ENCODE measurements at places on chromosomes 13 and 19.

GRCh38 chr19:35328851-35329285 lies at the start of gene CD22:
CD22 (plus strand) TSS chr19:35329187; CDS start chr19:35332041, 2,854 bp downstream.
- no peak for DNase-seq

DNA sequence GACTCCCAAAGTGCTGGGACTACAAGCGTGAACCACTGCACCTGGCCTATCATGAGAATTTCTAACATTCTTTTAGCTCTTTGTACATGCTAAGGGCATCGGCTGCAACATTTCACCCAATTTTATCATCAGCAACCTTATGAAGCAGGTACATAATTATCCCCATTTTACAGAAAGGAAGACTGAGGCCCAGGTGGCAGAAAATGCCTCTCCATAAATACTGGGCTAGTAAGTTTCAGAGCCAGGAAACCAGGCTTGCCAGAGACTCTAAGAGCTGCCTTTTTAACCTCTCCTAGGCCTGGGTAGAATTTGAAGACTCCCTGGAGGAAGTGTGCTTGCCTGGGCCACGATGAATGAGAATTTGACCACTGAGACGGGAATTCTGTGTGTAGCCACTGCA lies 2.2 kb downstream of the ERCC2 start:
- DNase-seq, result no peak

- DNase-seq, result peak; percentile 64
These were observed 3.5 kb downstream of the ANGPTL4 start for GRCh38 chr19:8367327-8368001.

GRCh38 chr13:66159511-66159910 lies 1070.6 kb downstream of the PCDH9 start:
- DNase-seq, result no peak

DNA sequence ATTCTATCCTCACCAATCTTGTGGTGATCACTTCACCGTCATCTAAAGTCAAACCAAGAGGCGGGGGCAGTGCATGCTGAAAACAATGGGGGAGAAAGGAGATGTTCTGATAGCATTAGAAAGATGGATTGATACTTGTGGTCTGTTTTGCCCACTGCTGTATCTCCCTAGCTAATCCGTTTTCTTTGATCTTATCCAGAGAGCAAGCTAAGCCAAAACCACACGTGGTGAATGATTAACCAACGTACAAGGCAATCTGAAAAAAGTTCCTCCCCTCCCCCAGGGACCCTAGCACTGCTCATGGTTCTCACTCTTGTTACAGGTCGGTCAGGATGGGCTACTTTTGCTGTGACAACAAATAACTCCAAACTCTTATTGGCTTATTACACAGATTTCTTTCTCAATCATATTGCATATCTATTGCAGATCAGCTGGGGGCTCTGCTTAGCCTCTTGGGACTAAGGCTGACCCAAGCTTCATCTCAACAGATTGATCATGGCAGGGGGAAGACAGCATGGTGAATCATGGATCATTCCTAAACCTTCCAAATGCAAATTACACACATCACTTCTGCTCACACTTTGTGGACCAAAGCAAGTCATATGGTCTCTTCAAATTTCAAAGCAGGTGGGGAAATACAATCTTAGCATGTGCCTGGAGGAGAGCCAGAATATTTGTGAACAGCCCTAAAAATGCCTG lies 11.9 kb upstream of the C13orf42 start:
- no peak for DNase-seq

- DNase-seq, result no peak
These were observed 128.6 kb upstream of the ZNF91 start for GRCh38 chr19:23523863-23524262.

DNA sequence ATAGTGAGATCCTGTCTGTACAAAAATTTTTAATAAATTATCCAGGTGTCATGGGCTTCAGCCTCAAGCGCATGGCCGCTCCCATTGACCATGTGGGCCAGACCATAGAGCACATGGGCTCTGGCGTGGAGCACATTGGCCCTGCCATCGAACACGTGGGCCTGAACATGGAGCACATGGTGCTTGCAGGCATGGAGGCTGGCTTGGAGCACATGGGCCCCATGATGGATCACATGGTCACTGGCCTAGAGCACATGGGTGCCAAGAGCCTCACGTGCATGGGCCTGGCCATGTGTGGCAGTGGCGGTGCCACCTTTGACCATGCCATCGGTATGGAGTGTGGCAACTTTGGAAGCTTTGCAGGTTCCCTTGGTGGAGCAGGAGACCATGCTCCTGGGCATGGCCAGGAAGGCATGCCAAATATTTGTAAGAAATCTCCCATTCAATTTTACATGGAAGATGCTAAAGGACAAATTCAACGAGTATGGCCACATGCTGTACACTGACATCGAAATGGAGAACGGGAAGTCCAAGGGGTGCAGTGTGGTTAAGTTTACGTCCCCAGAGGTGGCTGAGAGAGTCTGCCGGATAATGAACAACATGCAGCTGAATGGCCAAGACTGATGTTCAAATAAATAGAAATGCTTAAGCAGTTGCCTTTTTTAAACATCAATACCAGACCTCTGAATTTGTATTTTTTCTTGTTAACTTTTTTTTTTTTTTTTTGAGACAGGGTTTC lies 21.3 kb upstream of the SLC1A5 start:
- DNase-seq, result no peak

DNA sequence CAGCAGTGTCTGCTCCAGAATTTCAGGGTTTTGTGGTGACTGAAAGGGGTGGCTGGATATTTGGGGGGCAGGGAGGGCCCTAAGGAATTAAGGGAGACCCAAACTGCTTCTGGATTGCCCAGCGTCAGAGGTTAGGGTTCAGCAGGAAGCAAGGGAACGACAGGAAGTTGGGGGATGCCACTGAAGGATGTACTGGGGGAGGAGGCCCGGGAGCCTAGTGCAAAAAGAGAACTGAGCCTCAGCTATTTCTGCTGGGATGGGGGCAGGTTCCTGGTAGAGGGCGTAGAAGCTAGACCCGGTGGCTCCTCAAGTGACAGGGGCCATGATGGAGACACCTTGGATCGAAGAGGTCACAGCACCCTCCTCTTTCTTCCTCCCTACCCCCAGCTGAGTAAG lies 1.1 kb downstream of the CYP2S1 start:
- DNase-seq, result no peak

- DNase-seq, result no peak
These were observed 24.2 kb downstream of the ELAVL1 start for GRCh38 chr19:7981199-7981598.

DNA sequence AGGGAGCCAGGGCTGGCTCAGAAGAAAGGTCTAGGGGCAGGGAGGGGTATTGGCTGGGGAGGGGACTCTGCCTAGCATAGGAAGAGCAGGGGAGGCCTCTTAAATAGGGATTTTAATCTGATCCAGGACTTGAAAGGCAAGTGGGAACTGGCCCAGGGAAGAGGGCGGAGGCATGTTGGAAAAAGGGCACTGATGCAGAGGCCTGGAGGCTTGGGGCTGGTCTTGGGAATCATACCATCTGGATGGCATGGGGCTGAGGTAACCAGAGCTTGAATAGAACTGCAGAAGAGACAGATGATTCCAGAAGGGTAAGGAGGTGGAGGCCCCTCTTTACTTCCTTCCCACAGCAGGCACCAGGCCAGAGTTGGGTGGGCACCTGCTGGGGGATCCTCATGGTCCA lies 29.1 kb downstream of the CERS4 start:
- no peak for DNase-seq

GRCh38 chr13:95160112-95160906 lies 140.9 kb downstream of the ABCC4 start:
- DNase-seq, result no peak

- DNase-seq, result no peak
These were observed 16.4 kb upstream of the CYP2B6 start for GRCh38 chr19:40974633-40975037.

- no peak for DNase-seq
These were observed 6.0 kb downstream of the KANK2 start for GRCh38 chr19:11191273-11191755.

GRCh38 chr19:35216016-35216832 lies 12.3 kb downstream of the FAM187B start:
- no peak for DNase-seq

- no peak for DNase-seq
These were observed 257.6 kb downstream of the TEX29 start for GRCh38 chr13:111577956-111578605.

- peak; percentile 99 for DNase-seq
These were observed 4.9 kb upstream of the LRFN3 start for GRCh38 chr19:35931161-35931873.

All from hypothalamus (tissue), 51 donors.